ENCODE measurements at places on chromosomes 3 and 15. TPM values are rescaled to one million over a fixed set of nuclear protein-coding genes. Genes with fewer than 3 reads are reported as not detected.

DNA sequence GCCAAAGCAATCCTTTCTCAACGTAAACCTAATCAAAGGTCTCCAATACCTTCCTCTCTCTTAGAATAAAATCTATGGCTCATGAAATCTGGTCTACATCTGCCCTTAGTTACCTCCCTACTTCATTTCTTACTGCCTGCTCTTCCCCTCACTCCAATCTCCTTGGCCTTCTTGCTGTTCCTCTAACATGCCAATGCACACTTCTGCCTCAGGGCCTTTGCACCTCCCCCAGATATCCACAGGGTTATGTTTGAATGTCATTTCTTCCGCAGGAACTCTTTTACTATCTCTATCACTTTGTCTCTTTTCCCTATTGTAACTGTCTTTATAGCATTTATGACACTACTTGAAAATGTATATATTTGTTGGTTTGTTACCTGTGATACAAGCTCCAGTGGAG is 44.3 kb upstream of the PYGO1 start:
- DNase-seq, result no peak

The P2RY1 gene
- not detected for total RNA-seq

GRCh38 chr3:31522152-31522551 is 10.6 kb upstream of the STT3B start:
- DNase-seq, result peak; percentile 79

GRCh38 chr3:39327053-39327745 is 2.3 kb upstream of the CCR8 start:
- DNase-seq, result no peak

GRCh38 chr15:50262533-50262932 is 3.0 kb downstream of the HDC start:
- DNase-seq, result no peak

- no peak for DNase-seq
Measured at GRCh38 chr3:67692621-67693020, 38.2 kb upstream of the SUCLG2 start.
